ENCODE measurements at places on chromosomes 12 and 14.

- no peak for DNase-seq
These were observed 13.9 kb downstream of the MFAP5 start for GRCh38 chr12:8648576-8649205.

GRCh38 chr12:108622921-108623514 is 10.7 kb downstream of the SELPLG start:
- no peak for DNase-seq

DNA sequence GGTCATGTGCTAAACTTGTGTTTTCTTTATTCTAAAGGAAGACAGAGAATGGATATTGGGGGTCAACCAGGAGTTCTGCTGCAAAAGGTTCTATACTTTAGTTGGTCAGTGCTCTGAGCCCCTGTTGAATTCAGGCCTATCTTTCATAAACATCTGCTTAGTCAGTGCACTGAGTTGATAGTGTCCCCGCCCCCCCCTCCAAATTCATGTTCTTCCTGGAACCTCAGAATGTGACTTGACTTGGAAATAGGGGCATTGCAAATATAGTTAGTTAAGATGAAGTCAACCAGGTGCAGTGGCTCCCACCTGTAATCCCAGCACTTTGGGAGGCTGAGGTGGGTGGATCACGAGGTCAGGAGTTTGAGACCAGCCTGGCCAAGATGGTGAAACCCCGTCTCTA is 23.3 kb downstream of the CHST11 start:
- DNase-seq, result no peak

DNA sequence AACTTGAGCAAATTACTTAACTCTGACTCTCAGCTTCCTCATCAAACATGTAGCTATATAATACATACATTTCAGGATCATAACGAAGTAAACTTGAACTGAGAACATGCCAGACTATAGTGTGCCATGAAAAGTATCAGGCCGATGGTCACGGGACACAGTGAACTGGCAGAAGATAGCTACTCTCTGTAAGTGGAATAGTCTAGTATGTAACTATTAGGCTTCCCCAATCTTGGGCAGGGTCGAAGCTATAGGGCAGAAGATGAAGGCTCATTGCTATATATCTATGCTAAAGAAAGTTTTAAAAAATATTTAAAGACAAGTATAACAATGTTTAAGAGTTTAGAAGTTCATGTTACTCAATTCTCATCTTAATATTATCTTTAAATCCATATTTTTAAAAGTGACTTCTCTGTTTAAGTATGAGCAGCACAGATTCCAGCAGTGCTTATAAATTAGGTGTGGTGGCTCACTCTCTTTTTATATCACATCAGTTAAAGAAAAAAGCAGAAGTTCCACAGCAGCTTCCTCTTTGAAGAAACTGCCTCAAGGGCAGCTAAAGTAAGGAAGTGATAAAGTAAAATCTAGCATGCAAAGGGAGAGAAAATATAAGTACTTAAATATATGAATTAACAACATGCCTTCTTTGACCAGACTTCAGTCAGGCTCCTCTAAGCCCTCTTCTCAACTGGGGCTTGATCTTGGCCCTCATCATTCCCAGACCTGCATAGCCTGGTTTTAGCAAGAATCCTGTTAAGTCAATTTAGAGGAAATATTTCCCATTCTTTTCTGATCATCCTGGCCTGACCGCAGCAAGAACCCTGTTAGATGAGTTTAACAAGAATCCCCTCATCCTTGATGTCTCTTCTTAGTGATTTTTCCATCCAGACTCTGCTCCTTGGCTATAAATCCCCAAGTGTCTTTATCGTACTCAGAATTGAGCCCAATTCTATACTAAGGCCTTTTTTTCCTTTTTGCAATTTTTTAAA is 8.4 kb upstream of the GLIPR1 start:
- DNase-seq, result no peak

GRCh38 chr14:22333422-22334274 is 255.4 kb downstream of the DAD1 start:
- no peak for DNase-seq

GRCh38 chr12:19189522-19189921 is 60.0 kb downstream of the PLEKHA5 start:
- no peak for DNase-seq

DNA sequence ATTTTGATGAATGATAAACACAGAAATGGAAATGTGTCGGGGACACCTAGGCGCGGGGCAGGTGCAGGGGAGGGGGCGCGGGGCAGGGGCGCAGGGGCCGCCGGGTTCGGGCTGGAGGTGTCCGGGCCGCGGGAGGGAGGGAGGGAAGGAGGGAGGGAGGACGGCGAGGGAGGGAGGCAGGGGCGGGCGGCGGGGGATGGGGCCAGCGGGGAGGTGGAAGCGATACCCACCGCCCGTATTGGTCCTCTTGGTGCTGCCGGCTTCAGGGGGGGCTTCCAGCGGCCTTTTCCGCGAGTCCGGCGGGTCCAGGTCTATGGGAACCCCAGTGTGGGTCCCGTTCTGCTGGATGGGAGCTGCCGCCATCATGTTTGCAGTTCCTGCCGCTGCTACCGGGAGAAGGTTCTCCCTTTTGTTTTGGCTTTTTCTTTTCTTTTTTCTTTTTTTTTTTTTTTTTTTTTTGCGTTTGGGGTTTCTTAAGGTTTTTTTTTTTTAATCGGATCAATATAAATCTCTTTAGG is 703 bp downstream of the NOVA1 start:
- DNase-seq, result no peak

DNA sequence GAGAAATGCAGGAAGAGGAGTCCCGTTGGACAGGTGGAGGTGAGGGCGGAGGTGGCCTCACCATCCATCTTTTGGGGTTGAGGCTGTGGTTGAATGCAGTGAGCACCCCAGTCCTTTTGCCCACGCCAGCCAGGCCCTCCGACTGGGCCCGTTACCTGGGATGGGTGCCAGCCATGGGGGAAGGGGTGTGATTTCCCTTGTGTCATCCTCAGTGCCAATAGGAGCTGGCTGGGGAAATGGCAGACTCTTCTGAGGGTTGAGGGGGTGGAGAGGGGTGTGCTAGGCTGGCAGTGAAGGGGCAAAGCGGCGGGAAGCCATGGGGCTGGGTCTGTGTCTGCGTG is 9.6 kb downstream of the KCNH3 start:
- no peak for DNase-seq

DNA sequence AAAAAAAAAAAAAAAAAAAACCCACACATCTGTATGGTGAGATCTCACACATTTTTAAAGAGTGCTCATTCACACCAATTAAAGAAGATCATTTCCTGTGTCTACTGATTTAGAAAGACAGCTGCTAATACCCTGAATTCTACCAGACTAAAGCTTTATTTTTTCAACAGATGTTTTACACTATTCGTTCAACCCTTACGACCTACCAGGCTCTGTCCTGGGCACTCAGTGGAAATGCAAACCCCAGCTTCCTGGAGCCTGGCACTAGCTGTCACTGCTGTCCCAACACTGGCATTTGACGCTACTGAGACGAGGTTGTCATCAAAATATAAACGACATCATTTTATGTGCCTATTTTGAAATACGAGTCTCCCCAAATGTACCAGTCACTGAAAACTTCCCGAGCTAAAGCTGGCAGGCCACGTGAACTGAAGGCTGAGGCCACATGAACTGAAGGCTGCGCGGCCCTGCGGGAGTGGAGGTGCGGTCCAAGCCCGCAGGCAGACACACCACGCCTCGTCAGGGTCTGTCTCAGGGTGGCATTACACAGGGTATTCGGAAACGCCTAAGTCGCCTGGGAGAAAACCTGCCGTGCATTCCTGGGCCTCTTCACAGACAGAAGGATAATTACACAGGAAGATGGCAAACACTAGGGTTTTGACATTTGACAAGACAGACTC is 27.2 kb downstream of the SLC15A4 start:
- DNase-seq, result peak; percentile 30

DNA sequence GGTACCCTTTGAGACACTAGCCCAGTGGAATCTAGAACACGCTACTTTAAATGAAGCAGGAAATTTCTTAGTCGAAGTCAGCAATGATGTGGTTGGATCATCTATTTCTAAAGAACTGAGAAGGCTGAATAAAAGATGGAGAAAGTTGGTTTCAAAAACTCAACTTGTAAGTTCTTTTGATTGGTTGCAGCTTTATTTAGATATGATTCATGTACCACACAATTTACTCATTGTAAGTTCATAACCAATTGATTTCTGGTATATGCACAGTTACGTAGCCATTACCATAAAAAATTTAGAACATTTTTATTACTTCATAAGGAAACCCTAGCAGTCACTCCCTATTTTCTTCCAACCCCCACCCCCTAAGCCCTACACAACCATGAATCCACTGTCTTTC is 129.8 kb downstream of the SYNE2 start:
- DNase-seq, result no peak

GRCh38 chr12:119710965-119711551 is 43.1 kb downstream of the PRKAB1 start:
- DNase-seq, result no peak

DNA sequence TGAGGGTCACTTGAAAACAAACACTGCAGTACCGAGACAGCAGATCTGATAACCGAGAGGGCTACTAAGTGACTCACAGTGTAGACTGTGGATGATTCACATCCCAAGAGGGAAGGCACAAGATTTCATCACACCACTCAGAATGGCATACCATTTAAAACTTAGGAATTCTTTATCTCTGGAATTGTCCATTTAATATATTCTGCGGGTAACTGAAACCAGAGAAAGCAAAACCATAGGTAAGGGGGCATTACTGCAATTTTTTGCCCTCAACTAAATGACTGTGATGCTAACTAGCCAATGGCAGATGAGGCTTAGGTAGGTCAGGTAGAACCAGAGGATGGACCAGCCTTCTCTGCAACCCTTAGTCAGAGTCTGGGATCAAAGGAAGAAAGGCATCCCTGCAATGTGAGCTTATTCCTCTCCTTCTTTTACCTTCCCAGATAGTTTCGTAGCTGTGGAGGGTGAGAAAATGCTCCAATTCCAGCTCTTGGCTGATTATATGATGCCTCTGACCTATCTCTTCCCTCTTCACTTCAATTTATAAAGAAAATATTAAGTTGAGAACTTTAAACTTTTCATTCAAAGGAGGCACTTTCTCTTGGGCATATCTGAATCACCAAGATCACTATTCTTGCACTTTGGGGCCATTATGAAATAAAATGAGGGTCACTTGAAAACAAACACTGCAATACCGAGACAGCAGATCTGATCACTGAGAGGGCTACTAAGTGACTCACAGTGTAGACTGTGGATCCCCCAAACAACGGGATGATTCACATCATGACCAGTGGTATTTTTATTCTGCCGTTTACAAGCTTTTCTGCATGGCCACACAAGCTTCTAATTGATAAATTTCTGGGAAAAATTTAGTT is 6.8 kb downstream of the ART4 start:
- no peak for DNase-seq

DNA sequence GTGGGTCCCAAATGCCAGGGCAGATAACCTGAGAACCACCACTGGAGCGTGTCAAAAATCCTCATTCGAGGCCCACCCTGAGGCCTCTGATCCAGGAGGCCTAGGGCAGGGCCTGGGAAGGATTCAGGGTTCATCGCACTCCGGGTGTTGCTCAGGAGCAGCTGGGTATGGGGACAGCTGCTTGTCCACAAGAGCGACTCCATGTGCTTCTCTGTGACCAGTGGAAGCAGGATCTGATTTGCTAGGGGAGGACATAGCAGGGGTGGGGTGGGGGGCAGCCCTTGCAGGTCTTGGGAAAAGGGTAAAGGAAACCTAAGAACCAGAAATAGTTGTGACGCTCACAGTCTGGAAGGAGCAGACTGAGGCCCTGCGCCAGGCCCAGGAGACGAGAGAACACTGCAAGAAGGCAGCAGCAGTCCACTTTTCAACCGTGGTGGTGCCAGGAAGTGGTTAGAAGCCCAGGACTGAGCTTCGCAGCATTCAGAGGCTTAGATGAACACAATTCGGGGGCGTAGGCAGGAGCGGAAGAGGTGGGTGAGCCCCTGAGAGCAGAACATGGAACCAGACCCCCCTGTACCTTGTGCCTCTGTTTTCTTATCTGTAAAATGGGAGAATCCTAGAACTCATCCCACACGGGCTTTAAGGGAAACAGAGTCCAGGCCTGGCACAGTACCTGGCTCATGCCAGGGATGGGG is 33.7 kb downstream of the ITPK1 start:
- peak; percentile 24 for DNase-seq

GRCh38 chr14:67480011-67480410 is 8.5 kb downstream of the TMEM229B start:
- DNase-seq, result no peak

DNA sequence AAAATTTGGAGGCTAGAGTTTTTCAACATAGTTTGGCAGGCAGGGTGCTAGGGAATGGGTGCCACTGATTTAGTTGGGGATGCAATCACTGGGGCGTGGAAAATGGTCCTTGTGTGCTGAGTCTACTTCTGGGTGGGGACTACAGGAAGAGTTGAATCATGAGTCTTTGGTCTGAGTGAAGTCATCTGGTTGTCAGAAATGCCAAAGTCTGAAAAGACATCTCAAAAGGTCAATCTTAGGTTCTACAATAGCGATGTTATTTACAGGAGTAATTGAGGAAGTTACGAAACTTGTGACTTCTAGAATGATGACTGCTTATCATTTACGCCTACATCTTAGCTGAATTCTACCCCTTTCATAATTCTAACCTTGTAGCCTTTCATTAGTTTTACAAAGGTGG is 209.1 kb downstream of the NUBPL start:
- no peak for DNase-seq

DNA sequence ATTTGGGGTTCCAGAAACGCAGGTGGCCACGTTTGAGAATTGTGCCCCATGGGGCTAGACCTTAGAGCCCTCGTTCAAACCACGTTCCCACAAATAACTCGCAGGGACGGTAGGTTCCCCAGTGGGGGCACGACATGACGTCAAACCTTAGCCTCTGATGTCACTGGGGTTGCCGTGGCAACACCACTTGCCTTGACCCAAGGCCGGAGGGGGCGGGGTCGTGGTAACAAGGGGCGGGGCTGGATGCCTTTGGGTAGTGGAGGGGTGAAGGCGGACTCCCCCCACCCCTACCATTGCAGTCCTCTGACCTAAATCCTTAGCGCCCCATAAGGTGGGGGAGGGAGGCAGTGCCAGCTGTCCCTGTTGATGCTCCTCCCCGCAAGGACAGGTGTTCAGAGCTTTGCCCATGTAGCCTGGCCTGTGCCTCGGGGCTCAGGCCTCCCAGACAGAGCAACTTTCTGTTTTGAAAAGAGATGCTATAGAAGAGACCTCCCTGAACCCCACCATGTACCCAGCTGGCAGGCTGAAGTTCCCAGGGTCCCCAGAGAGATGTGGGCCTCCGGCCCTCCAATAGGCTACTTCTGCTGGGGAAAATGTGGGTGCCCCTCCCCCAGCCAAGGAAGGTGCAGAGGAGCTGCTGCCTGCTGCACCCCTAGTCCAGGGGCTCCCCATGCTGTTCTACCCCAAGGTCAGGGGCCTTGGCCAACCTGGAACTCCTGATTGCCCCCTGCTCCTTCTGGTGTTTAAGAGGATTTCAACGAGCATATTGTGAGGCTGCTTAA is 1.9 kb downstream of the FAM222A start:
- peak; percentile 14 for DNase-seq

- DNase-seq, result no peak
These were observed 265.6 kb upstream of the GARIN6 start for GRCh38 chr12:99381992-99382391.

DNA sequence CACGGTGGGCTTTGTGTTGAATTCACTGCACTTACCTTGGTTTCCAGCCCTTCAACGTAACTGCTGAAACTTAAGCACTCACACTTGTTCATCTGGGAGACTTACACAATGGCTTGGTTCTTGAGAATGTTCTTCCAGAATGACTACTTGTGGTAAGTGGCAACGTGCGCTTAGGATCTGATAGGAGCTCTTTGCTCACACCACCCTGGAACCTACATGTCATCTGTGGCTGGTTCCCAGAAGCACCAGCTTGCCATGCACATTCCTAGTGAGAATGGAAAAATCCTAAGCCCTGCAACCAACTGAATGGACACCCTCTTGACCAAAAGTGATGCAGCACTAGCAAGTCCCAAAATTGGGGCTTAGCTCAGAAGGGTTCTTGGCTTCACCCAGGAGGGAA is 59.0 kb upstream of the FAM181A start:
- no peak for DNase-seq
